Amniotic stem cell (primary cell): ENCODE measurements at places on chromosomes 7 and 10.
A peak's percentile ranks its signal among the peaks of the same experiment; 100 is the strongest.

- DNase-seq, result no peak
Observed at GRCh38 chr10:77959384-77959783, 32.8 kb upstream of the DLG5 start.

DNA sequence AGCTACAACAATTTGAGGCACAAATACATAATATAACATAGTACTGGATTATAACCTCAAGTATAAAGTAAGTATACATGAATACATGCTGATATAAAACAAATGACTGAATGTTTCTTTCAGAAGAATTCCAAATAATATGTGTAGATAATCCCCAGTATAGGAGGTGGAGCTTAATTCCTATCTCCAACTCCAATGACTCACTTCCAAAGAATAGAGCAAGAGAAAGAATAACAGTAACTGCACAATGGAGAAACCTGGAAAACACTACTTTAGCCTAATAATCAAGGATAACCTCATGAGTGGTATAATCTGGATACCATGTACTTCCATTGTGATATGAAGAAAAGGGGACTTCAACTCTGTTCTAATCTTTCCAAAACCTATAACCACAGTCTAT, 13.7 kb upstream of the SEMA3C start:
- DNase-seq, result no peak

DNA sequence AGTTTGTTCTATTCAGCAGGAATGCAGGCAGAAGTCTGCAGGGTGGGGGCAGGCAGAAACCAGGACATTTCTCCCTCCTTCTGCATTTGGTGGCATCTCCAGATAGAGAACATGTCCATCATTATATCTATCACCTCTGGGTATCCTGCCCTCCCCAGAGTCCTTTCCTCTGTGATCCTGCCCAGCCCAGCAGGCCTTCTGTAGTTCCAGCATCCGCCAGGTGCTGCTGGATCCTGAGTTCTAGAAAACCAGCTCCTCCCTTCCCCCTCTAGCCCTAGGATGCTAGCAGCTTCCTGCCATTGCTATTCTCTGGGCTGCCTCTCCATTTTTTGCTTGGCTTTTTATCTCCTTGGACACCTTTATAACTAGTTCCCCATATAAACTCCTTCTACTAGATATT, 180.3 kb downstream of the KCNMA1 start:
- DNase-seq, result no peak

DNA sequence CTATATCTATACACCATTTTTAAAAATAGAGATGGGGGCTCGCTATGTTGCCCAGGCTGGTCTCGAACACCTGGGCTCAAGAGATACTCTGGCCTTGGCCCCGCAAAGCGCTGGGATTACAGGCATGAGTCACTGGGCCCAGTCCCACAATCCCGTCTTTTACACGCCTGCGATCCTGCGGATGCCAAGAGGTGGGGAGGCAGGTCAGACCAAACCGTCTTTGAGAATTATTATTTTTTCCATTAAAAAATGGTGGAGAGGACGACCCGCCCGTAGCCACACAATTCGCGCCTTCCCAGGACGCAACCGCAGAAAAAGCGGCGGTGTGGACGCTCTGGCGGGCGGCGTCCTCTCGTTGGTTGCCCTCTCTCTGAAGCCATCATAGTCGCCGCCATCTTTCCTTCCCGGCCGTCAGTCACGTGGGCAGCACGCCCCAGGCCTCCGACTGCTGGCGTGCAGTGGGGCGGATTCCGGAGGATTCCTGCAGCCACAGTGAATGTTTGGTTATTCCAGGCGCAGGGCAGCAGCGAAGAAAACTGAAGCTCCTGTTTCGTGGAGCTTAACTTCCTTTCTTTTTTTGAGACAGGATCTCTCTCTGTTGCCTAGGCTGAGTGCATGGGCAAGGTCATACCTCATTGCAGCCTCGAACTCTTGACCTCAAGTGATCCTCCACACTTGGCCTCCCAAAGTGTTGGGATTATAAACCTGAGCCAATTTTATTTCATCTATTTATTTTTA, 9.9 kb upstream of the EPHB4 start:
- DNase-seq, result peak; percentile 72

DNA sequence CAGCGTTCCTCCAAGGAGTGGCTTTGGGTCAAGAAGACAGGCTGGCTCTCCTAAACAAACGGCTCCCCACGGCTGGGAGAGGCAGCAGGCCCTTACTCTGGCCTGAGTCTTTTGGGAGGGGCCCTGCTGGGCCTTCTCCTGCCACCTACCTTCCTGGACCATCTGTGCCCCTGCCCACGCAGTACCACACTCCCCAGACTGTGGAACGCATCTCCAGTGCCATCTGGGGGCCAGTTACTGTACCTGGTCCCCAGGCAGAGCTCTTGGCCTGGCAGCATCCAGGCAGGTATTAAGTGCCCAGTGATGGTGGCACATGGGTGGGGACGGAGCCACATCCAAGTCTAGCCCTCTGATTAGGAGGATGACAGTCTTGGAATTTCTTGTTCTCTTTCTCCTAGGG, 14.4 kb downstream of the ALKBH4 start:
- no peak for DNase-seq

DNA sequence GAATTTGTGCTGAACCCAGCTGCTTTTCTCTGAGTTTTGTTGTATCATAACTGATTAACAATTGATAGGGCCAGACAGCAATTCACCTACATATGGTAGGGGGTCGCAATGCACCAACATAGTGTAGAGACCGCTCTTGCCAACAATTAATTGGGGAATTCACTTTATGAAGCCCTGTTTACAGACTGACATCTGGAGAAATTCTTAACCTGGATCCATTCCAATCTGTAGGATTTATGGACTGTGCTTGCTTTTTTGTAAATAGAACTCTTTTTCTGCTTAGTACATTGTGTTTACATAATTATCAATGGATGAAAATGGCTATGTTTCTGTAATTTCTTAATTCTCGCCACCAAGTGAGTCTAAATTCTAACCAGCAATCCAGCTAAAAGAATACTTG, 311.7 kb upstream of the BMPER start:
- no peak for DNase-seq

- DNase-seq, result no peak
Observed at GRCh38 chr7:35512716-35513115, 182.2 kb downstream of the HERPUD2 start.

DNA sequence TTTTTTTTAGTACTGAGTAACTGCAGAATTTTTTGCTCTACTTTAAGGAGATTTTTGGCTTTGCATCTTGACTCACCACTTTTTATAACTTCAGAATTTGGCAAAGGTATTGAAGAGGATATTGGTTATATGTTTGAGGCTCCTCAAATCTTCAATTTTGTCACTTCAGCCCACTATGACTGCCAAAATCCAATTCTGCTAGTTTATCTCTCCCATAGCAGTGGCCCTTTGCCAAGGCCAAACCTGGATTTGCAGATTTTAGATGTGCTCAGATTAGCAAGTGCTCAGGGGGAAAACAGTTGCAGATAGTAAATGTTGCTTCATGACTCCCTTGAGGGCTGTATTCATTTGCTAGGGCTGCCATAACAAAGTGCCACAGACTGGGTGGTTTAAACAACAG, 427.5 kb downstream of the ADRA2A start:
- DNase-seq, result no peak

GRCh38 chr10:89119651-89120050, 87.5 kb downstream of the CH25H start:
- DNase-seq, result no peak

DNA sequence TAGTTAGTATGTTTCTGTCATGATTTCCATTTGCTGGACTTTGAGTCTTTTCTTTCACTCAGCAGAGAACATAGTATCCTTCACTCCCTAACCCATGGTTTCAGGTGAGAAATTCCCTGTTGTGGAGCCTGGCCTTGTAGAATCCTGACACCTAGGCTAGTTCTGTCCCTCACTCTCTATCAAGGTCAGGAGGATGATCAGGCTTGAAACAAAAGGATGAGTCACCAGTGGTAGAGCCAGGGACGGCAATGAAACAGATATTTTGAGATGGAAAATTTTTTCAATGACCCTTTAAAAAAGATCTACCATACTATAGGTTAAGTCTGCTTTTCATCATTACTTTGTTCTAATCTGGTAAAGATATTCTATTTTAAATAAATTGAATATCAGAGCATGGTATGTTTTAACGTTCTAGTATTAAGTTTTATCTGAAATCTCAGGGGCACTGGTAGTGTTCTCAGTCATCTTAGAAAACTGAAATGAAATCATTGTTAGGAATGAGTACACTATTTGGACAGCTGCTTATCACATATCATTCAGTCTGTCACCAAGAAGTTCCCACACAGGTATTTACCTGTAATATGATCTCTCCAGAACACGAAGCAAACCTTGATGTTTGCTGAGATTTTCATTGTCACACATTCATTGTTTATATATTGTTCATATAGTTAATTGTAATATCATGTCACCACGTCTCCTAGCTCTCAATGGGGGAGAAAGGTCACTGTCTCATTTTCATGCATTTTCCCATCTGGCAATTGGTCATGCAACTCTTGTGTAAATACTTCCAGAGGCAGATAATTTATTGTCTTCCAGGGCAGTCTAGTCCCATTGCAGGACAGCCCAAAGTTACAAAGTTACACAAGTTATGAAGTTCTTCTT, 299.9 kb upstream of the LRRTM3 start:
- no peak for DNase-seq

GRCh38 chr10:123703195-123703790, 37.1 kb downstream of the GPR26 start:
- DNase-seq, result no peak

DNA sequence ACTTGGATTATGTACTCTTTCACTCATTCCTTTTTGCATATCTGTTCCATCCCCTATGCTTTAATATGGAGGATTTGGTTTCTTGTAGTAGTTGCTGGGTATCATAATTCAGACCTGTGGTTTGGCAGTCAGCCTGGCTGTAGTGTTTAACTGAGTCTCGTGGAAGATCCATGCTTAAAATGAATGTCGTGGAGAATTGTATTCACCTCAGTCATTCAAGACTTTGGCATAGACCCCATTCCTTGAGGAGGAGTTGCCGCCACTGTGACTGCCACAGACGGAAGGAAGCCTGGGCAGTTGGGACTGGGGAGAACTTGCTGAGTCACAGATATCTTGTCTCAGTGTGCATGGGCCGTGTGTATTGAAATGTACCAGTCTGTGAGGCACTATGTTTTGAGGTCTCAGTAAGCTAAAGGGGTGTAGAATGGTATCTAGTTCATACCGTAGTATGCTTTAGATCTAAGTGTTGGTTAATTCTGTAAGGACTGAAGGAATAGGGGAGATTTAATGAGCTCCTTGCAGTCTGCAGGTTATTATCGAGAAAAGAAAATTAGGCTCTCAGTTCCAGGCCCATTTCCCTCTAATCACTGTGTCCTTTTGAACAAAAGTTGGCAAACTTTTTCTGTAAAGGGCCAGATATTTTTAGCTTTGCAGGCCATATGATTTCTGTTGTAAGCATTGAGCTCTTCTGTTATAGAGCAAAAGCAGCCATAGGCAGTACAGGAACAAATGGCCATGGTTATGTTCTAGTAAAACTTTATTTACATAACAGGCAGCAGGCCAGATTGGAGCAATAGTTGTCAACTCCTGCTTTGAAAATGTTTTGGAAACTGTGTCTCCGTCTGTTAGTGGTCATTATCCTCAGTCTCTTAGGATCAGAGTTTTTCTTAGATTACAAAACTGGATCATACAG, 76.8 kb downstream of the TPST1 start:
- DNase-seq, result peak; percentile 88

DNA sequence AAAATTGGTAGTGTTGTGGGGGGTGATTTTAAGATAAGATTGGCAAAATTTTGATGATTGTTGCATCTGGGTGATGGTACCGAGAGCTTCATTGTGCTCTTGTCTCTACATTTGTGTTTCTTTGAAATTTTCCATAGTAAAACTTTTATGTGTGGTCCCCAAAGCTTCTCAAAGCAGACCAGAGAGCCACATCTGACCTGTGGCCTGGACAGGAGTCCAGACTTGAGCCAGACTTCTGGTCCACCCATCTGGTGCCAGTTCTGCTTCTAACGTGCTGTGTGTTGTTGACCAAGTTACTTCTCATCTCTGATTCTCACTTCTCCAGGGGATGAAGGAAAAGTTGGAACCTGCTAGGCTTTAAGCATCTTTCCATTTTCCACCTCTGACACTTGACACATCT, 120.1 kb downstream of the C10orf105 start:
- no peak for DNase-seq

- DNase-seq, result no peak
Observed at GRCh38 chr10:119997429-119997828, 104.9 kb downstream of the SEC23IP start.

DNA sequence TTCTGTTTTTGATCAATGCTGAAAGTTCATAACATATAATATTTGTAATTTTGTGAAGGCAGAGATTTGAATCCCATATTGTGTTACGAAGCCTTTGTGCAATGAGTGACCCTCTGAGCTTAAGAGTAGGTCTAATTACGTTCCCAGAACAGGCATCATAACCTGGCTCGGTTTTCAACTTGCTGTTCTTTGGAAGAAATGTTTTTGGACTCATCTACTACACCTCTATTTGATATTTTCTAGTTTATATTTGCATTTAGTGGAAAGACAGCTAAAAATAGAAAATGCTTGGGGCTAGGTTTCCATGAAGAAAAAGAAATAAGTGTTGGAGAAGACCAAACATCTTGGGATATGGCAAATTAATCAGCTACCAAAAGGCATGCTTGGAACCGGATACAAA, 234.8 kb downstream of the AGMO start:
- DNase-seq, result no peak

- DNase-seq, result peak; percentile 41
Observed at GRCh38 chr7:134513169-134513752, 14.1 kb upstream of the AKR1B10 start.

- DNase-seq, result no peak
Observed at GRCh38 chr7:130878785-130879184, 144.8 kb upstream of the KLF14 start.

DNA sequence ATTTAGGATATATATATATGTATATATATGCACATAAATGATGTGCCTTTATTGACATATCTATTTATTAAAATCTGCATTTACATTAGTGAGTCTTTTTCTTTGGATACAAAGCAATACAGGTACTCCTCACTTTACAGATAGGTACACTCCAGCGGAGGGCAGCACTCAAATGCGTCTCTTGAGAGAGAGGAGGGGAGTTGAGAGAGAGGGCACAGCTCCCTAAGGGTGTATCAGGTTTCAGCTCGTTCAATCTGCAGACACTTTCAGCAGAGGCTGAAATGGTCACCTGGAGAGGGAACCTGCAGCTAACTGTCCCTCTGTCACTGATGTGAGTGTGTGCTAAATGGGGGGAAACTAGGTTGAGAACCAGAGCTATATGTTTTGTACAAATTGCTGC, 21.5 kb downstream of the C10orf53 start:
- no peak for DNase-seq

DNA sequence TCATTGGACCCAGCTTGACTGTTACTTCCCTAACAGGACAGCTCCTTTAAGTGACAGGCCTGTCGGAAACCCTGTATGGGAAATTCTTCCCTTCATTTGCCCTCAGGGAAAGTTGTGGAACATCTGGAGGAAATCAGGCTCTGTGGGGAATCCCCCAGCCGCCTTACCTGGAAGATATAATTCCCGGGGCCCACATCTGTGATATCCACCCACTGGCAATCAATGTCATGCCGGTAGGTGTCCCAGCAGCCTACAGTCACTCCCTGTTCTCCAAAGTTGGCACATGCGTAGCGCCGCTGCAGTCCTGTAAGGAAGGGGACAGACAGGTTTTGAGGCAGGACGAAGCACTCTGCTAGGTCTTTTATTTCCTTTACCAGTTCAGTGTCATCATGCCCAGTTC, 16.6 kb downstream of the LOXL4 start:
- DNase-seq, result no peak

- no peak for DNase-seq
Observed at GRCh38 chr7:10083766-10084165, 889.9 kb upstream of the PHF14 start.

GRCh38 chr7:29281782-29282541, 87.4 kb downstream of the CHN2 start:
- DNase-seq, result no peak
